ENCODE measurements at places on chromosomes 2 and 18.

DNA sequence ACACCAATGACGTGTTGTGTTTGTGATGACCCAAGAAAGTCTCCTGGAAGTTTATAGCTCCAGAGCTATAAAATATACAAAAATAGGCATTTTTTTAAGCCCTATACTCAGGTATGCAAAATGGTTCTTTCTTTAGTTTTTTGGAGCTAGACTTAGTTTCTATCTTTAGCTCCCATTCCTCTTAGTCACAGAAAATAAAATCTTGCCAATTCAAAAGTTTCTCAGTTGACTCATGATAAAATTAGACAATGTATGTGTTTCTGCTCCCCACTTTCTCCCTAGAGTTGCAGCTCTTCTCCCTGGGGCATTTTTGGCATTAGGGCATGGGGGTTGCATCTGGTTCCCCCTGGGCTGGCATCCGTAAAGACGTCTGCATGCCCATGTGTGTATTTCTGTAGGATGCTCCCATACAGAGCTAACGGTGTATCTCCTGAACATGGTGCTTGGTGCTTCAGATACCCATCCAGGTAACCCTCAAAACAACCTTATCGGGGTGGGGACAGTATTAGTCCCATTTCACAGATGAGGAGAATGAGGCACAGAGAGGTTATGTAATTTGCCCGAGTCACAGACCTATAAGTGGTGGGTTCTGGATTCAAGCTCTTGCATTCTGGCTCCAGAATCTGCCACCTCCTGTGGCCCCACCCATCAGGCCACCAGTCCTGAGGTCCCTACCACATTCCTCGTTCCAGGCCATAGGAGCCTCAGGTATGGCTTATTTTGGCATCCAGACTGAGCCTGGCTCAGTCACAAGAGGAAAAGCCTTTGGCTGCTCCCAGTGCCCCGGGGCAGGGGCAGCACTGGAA lies 43.1 kb upstream of the ASAP2 start:
- DNase-seq, result no peak

- DNase-seq, result no peak
These were observed 248.4 kb downstream of the GLI2 start for GRCh38 chr2:120984046-120984445.

- no peak for DNase-seq
These were observed 84.0 kb downstream of the POLR1A start for GRCh38 chr2:86021396-86022378.

- DNase-seq, result no peak
These were observed at the start of gene SFTPB for GRCh38 chr2:85668009-85668856. Gene SFTPB (minus strand): TSS chr2:85668199. CDS start chr2:85668183, 16 bp downstream.

DNA sequence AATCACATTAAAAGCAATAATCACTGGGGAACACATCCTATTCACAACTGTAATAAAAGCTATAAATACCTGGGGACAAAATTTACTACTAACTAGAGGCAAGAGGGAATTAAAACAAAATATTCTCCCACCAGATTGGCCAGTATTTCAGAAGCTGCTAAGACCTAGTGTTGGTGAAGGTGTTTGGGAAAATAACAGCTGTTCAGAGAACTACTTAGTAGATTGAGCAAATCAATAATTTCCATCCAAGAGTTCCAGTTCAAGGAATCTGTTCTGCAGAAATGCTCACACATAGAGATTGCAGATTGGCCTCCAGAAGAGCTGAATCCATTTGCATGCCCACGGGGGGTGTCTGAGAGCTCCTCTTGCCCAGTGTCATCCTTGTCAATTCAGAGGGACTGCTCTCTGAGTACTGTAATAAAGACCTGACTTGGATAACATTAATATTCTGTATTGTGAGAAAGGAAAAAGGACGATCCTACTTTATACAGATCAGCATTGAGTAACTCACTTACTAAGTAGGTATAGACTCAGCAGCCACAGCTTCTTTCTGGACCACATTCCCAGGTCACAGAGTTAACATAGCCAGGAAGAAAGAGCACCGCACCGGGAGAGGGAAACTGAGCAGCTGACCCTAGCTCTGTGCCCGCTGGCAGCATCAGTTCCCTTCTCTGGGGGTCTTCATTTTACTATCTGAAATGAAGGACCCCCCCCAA lies 5.6 kb downstream of the TUBB6 start:
- no peak for DNase-seq

DNA sequence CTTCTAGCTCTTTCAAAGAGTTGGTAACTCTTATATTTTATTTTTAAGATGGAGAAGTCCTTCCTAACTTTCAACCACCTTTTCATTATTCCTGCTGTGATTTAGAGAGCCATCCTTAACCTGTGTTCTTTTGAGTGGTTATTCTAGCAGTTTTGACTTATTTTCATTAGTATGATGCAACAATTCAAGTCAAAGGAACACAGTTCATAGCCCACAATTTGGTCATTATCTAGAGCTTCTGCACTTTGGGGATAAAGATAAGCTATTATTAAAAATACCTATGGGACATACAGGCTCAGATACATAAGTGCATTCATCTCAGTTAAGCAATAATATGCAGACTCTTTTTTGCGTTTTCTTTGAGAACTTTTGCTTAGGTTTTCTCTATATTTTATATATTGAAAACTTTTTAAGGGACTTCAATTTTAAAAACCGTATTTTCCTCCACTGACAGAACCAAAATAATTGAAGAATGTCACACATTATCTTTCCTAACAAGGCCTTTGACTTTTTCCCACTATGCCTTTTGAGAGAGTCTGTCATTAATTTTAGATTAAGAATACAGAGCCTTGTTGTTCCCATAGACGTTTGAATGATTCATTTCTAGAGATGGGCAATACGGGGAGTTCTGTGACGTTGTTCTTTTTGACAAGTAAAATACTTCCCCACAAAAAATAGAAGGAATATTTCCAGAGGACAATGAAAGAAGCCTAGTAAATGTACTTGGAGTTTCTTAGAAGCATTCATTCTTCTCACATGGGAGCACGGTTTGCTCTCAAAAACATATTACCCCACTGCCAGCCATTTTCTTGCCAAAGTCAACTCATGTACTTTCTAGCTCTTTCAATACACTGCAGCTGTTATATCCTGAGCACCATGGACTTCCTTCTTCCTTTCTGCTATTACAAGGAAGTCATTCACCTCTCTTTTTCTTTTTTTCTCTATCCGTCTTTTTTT lies 42.9 kb upstream of the RASGRP3 start:
- no peak for DNase-seq

DNA sequence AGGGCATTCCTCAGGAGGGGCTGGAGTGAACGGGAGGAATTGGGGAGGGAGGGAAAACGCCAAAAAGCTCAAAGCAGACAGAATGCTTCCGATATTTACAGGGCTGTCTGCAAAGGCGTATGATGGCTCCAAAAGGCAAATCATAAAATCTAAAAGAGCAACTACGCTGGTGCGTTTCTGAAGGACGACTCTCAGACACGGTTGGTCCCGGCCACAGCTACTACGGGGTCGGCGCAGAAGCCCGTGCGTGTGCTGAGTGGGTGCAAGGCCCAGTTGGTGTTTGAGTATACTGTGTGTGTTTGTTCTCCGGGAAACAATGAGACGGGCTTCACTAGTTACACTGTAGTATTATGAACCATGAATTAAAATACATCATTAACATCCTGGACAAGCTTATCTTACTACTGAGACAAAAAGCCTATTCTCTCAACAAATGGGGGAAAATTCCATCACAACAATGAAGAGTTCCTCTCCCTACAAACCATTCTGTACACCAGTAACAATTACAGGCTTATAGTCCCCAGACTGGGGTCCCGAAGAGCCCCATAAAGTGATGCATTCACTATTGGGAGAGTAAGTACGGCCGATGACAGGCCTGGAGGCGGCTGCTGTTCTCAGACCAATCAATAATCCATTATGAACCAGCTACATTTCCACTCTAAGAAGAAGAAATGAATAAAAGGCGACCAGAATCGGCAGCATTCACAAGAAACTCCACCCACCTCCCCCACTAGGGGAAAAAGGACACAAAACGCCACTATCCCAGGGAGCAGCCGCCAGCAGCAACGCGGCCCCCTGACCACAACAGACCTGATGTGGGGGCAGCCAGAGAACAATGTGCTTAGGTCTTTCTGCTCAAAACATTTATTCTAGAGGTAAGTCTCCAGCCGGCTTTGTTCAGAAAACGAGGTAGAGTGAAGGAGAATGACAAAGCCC lies 43.4 kb downstream of the ZNF516 start:
- DNase-seq, result no peak

DNA sequence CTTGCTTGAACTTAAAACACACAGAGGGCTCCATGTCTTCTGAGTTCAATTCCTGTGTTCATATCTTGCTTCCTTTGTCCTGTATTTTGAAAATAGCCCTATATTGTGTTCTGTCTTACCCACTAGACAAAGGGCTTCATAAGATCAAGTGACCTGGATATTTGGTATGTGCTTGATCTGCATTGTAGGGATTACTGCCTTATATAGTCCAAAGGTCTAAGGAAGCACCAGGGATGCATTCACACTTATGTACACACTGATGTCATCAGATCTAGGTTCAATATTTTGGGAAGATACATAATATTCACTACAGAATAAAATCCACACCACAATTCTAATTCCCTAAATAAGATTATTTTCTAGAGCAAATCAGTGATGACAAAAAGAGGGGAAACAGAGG lies 278.0 kb upstream of the KYNU start:
- no peak for DNase-seq

GRCh38 chr2:8252997-8253694 lies 428.7 kb upstream of the ID2 start:
- no peak for DNase-seq

DNA sequence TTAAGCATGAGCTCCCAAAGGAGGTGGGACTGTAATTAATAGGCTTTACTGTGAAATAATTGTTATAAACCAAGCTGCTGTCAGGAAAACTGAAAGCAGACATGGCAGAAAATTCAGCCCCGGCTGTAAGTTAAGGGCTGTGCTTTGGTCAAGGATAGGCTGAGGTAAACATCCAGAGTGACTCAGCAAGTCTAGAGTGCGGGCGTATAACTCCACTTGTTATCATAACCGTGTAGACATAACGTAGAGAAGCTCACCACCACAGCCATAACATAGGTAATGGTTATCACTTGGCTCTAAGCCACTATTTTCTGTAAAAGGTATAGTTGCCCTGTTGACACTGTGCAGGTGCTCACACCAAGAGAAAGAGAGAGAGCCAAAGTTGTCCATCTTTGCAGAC lies 316.8 kb downstream of the DCDC2C start:
- no peak for DNase-seq

- no peak for DNase-seq
These were observed 25.4 kb downstream of the HDAC4 start for GRCh38 chr2:239375278-239376061.

GRCh38 chr2:2898744-2899143 lies 478.9 kb downstream of the EIPR1 start:
- DNase-seq, result no peak

DNA sequence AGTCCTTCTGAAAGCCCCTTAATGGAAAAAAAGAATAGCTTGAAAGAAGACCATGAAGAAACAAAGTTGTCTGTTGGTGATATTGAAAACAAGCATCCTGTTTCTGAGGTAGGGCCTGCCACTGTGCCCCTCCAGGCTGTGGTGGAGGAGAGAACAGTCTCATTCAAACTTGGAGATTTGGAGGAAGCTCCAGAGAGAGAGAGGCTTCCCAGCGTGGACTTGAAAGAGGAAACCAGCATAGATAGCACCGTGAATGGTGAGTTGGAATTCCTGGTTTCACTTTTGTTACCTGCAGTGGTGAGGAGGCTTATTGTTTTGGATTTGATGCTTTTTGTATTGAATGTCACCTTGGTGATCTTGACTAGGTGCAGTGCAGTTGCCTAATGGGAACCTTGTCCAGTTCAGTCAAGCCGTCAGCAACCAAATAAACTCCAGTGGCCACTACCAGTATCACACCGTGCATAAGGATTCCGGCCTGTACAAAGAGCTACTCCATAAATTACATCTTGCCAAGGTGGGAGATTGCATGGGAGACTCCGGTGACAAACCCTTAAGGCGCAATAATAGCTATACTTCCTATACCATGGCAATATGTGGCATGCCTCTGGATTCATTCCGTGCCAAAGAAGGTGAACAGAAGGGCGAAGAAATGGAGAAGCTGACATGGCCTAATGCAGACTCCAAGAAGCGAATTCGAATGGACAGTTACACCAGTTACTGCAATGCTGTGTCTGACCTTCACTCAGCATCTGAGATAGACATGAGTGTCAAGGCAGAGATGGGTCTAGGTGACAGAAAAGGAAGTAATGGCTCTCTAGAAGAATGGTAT lies 13.3 kb downstream of the SLC20A1 start:
- DNase-seq, result no peak

- DNase-seq, result no peak
These were observed 4.9 kb upstream of the PPM1B start for GRCh38 chr2:44163777-44164176.

- no peak for DNase-seq
These were observed 60.6 kb upstream of the LYPD1 start for GRCh38 chr2:132730611-132731010.

- DNase-seq, result no peak
These were observed 77.5 kb upstream of the SALL3 start for GRCh38 chr18:78901923-78902794.

GRCh38 chr18:13425357-13426091 lies 207.0 kb downstream of the LDLRAD4 start:
- no peak for DNase-seq

- no peak for DNase-seq
These were observed 77.5 kb downstream of the CLHC1 start for GRCh38 chr2:55154525-55155030.

DNA sequence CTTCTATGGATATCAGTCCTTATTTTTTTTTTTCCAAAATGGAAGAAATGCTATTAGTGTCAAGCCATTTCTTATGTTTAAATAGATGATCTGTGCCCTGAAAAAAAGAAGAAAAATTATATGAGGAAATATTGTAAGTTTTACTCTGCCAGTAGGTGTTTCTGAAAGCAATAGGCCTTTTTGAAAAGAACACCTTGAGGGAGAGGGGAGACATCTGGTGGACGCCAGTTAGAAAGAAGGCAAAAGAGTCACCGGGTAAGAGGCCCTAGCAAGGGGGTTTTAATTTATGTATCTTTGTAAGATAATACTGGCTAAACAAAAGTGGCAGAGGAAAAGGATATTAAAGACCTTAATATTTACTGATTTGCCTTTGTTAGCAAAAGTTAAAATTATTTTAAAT lies 56.1 kb downstream of the DYNAP start:
- peak; percentile 60 for DNase-seq

- no peak for DNase-seq
These were observed 16.4 kb downstream of the POU3F3 start for GRCh38 chr2:104870100-104870975.

DNA sequence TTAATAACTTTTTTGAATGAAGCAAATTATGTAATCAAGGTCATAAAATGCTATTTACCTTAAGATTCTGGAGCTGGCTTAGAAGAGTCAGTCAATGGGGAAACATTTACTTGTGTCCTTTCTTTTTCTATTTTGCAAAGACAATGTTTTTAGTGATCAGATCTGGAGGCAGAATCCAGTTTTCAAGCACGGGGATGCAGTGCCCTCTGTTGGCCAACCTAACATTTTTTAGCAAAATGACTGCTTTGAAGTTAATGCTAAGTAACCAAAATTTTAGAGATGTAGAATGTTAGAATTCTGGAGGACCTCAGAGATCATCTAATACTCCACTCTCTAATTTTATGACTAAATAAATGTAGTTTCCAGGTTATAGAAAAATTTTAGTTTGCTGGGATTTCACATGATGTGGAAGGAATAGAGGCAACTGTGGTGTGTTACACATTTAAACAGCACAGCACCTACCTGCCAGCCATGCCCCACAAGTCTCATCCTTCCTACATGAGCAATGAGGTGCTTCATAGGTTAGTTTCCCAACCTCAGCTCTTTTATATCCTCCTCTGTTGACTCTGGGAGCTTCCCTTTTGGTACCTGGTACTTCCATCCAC lies 23.6 kb upstream of the SLC9A4 start:
- DNase-seq, result peak; percentile 34

GRCh38 chr18:28834889-28835288 lies 658.0 kb upstream of the CDH2 start:
- DNase-seq, result no peak

- DNase-seq, result no peak
These were observed 35.5 kb downstream of the POU3F3 start for GRCh38 chr2:104889291-104889959.

Data from ACHN (cell line).